IPS DF 19.7 (cell line): ENCODE measurements at places on chromosomes 12 and 14.

DNA sequence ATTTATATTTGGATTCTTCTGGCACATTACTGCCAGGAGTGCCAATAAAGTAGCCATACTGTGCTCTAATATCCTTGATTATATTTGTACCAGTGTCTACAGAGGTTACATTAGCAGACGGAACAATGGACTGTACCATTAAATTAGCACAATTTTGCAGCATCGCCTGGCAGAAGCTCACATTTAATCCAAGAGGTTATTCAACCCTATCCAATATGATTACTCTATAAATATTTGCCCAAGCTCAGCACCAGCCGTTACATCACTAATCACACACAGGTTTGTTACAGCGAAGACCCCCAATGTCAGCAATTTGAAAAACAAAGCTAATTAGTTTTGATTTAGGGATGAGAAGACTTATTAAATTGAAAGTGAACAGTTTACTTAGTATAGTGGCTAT lies 16.9 kb upstream of the MGST1 start:
- no peak for DNase-seq

GRCh38 chr12:6345319-6346091 lies 3.6 kb upstream of the TNFRSF1A start:
- no peak for DNase-seq

DNA sequence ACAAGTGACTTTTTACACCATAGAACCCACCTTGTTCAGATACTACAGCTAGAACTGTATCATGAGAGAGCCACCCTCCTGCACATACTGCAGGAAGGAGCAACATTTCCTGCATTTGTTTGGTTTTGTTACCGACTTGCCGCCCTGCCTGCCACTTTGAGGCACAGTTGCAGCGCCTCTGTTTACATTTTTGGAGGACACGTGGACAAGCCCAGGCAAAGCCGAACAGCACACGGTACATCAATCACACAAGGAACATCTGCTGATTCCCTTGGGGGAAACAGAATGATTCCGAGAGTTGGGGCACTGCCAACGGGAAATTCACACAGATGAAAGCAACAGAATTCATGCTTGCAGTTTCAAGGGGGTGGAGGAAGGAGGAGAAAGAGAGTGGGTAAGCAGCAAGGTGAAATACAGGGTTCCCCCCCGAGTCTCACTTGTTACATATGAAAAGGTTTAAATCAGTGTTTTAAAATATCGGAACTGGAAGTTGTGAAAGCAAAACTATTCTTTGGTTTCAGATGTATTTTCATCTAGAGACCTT lies 110.7 kb downstream of the BTG1 start:
- no peak for DNase-seq

GRCh38 chr14:33809396-33809981 lies 141.4 kb downstream of the EGLN3 start:
- DNase-seq: no peak

DNA sequence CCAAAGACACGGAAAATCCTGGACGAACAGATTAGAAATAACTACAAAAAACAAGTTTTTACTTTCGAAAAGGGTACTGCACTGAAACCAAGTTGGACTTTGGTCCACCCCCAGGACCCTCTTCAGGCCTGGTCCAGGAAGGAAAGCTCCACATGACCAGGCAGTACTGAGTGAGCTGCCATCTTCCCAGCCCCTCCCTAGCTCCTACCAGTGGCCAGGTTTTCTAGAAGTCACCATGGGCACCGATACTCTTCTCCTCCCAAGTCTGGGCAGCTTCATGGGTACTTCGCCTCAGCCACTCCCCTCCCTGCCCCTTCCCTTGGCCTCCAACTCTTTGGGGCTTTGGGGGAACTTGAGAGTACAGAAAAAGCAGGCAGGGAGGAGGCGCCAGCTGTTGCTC lies 6.6 kb downstream of the VAMP1 start:
- DNase-seq: no peak

DNA sequence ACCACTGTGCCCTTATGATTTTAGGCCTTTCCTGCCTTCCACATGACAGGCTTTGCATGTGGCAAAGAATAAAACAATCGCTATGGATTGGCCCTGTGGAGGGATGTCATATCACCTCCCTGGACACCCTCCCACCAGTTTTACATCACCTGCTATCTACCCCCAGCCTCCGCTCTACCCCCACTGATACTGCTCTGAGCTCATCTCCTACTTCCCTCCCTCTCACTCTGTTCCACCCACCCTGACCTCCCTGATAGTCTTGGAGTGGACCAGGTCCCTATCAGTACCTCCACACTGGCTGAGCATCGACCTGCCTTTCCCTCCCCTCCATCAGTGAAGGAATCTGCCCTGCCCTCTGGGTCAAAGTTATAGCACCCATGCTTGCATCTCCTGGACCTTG lies 91.8 kb upstream of the FOXN3 start:
- no peak for DNase-seq

DNA sequence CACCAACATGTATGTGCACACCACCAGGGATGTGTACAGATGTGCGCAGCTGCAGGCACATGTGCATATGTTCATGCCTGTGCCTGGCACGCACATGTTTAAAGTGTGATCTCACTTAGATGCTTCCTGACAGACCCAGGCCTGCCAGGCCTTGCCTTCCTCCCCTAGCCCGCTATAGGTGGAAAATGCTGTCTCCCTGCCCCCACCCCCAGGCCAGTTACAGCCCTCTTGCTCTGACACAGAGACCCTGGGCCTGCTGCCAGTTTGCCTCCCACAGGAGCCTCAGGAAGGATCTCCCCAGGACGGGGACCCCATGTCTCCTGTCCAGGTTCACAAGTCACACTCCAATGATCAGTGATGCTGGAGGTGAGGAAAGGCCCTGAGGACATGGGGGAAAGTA lies 21.6 kb downstream of the FIGNL2 start:
- DNase-seq: no peak

- DNase-seq: no peak
These were observed 25.2 kb upstream of the RASSF3 start for GRCh38 chr12:64585104-64585503.

DNA sequence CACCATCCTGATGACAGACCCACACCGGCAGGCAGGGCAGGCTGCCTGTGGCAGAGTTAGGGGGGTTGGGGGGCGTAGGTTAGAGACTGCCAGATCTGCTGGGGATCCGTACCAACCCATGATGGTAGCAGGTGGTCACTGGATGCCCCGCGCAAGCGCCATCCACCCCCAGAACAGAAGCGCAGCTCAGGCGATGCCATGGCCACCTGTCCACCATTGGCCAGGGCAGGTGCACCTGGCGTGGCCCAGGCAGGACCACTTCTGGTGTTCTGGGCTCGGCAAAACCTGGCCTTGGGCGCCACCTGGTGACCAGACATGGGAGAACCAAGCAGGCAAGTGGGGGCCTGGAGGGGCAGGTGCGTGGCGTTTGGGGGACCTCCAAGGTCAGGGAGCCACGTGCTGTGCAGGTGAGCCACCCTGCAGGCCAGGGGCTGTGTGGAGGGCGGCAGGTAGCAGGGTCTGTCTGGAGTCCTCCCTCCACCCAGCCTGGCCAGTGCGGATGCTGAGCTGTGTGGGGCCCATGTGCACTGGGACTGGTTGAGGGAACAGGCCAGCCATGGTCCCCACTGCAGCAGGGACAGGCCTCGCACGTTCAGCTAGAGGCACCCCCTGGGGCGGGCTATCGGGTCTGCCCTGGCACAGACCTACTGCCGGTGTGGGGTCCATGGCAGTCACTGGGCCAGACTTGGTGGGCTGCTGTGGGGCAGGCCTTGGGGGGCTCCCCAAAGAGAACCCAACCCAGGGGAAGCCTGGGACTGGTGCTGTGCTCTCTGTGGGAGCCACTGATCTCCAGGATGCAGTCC lies 15.6 kb downstream of the BAG5 start:
- no peak for DNase-seq

- DNase-seq: no peak
These were observed 26.5 kb upstream of the BCAT1 start for GRCh38 chr12:24975425-24975824.

DNA sequence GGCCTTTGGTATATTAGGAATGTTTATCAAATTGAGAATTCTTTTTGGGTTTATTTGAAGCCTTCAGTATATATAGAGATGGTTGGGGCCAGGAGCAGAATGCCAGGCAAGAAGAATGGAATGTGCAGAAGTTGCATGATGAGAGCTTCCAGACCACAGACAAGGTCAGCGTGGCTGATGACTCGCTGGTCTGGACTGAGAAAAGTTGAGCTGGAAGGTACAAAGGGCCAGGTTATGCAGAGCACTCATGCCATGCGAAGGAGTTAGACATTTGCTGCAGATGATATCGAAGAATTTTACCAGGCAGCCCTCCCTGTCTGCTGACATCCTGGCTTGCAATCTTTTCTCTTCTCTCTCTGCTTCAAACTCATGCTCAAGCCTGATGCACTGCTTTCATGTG lies 196.2 kb upstream of the ARHGAP5 start:
- no peak for DNase-seq

GRCh38 chr12:62738105-62738504 lies 196.8 kb downstream of the PPM1H start:
- no peak for DNase-seq
